ENCODE measurements at places on chromosomes 1 and 21. TPM values are rescaled to one million over a fixed set of nuclear protein-coding genes. Genes with fewer than 3 reads are reported as not detected.

Gene WNT2B
- 2.7 TPM for total RNA-seq

Gene B3GALT5
- 27.5 TPM for total RNA-seq

Gene SPRR2E
- not detected for total RNA-seq

Gene ADAM15
- total RNA-seq = 61.9 TPM

Gene CFAP45
- 2.8 TPM for total RNA-seq

Gene ALX3
- total RNA-seq = 1.4 TPM

Gene OR2T29
- not detected for total RNA-seq

GRCh38 chr1:236608930-236609726 lies 4.8 kb upstream of the HEATR1 start:
- DNase-seq = no peak
- no peaks in the 10 kb centered on the region for H3K36me3 ChIP-seq
- H3K27me3 ChIP-seq = peaks cover 18% of the 10 kb centered on the region
- H3K27ac ChIP-seq = no peak overlapping the region
- no peak overlapping the region for H3K4me3 ChIP-seq
- peaks cover 4% of the 10 kb centered on the region for H3K4me1 ChIP-seq

DNA sequence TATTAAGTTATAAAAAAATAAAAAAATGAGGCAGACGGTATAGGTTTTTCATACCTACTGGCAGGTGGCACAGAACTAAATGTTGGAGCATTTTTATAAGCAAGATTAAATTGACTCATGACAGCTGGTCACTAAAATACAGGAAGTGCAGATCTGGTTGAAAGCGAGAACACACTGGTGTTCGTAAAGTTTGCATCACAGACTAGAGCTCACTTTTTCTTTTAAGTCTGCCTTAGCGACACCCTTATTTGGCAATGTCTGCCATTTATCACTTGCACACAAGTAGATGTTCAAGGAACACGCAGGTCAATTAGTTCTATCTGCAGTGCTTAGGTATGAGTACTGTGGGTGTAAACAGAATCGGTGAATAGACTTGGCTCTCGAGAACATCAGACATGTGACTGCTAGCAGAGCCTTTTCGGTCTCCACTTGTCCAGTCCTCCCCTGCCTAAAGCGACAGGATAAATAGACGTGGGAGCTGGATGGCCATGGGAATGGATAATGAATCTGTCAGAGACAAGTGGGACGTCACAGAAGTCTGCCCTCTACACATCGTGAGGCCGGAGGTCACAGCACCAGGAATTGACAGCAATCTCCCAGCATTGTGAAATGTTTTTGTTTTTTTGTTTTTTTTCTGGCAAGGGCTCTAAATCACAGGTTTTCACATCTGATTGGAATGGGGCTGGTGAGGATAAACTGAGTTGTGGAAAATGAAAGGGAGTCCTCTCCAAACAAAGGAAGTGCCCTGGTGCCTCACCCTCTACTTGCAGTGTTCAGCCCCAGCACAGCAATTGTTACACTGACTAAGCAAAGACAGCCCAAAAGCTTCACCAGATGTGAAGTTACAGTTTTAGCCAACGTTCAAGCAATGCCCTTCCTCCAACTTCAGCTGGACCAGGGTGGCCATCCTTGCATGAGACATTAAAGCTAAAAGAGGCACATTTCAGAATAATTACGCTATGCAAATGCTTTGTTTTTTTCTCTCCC lies 248.9 kb downstream of the NTNG1 start:
- no peak overlapping the region for H3K4me3 ChIP-seq
- no peak overlapping the region for H3K27ac ChIP-seq
- DNase-seq = no peak
- no peaks in the 10 kb centered on the region for H3K36me3 ChIP-seq
- peaks cover 7% of the 10 kb centered on the region for H3K4me1 ChIP-seq
- no peaks in the 10 kb centered on the region for H3K27me3 ChIP-seq

- H3K4me3 ChIP-seq = no peak overlapping the region
- no peak for DNase-seq
- no peaks in the 10 kb centered on the region for H3K4me1 ChIP-seq
- no peaks in the 10 kb centered on the region for H3K27me3 ChIP-seq
- no peak overlapping the region for H3K27ac ChIP-seq
- peaks cover 10% of the 10 kb centered on the region for H3K36me3 ChIP-seq
Measured at GRCh38 chr1:28282426-28283407, 23.4 kb downstream of the SESN2 start.

GRCh38 chr1:79196211-79196610 lies 189.7 kb upstream of the ADGRL4 start:
- no peaks in the 10 kb centered on the region for H3K27me3 ChIP-seq
- H3K4me3 ChIP-seq = no peak overlapping the region
- no peaks in the 10 kb centered on the region for H3K36me3 ChIP-seq
- H3K27ac ChIP-seq = no peak overlapping the region

GRCh38 chr1:233651563-233652233 lies 37.8 kb downstream of the KCNK1 start:
- no peak for DNase-seq
- no peaks in the 10 kb centered on the region for H3K27me3 ChIP-seq
- peaks cover 25% of the 10 kb centered on the region for H3K4me1 ChIP-seq
- no peak overlapping the region for H3K27ac ChIP-seq
- peaks cover 20% of the 10 kb centered on the region for H3K36me3 ChIP-seq

GRCh38 chr1:67564193-67564592 lies 120.8 kb upstream of the GADD45A start:
- DNase-seq = no peak
- H3K4me3 ChIP-seq = no peak overlapping the region
- H3K4me1 ChIP-seq = peaks cover 6% of the 10 kb centered on the region

DNA sequence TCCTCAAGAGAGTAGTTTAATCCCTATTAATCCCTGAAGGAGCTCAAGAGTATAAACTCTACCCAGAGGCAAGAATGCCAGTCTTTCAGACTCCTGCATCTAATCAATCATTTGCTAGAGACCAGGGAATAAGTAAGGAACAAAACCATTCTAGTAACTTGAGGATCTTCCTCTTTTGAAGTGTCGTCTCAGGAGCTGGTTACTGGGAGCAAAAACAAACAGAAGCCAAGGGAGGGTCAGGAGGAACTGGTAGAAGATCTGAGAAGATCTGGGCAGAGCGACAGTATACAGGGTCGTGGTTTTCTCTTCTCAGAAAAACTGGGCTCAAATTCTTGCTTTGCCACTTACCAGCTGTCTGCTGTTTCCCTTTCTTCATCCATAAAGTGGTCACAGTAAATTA lies 69.3 kb downstream of the RPS6KA1 start:
- DNase-seq = no peak
- no peak overlapping the region for H3K4me3 ChIP-seq
- H3K36me3 ChIP-seq = no peaks in the 10 kb centered on the region
- H3K4me1 ChIP-seq = peaks cover 15% of the 10 kb centered on the region
- no peaks in the 10 kb centered on the region for H3K27me3 ChIP-seq

- no peak overlapping the region for H3K4me3 ChIP-seq
- no peaks in the 10 kb centered on the region for H3K36me3 ChIP-seq
- no peak overlapping the region for H3K27ac ChIP-seq
- no peak for DNase-seq
- no peaks in the 10 kb centered on the region for H3K27me3 ChIP-seq
- H3K4me1 ChIP-seq = no peaks in the 10 kb centered on the region
Measured at GRCh38 chr1:7232441-7233236, 447.4 kb downstream of the CAMTA1 start.

GRCh38 chr1:225996946-225997545 lies 2.1 kb downstream of the SDE2 start:
- H3K27ac ChIP-seq = peak overlapping the region; percentile 33
- no peak for DNase-seq
- peaks cover 6% of the 10 kb centered on the region for H3K36me3 ChIP-seq
- H3K4me3 ChIP-seq = peak overlapping the region; percentile 67
- H3K4me1 ChIP-seq = peaks cover 27% of the 10 kb centered on the region

GRCh38 chr1:9438431-9439073 lies 100.7 kb upstream of the SLC25A33 start:
- H3K27ac ChIP-seq = no peak overlapping the region
- H3K4me1 ChIP-seq = peaks cover 37% of the 10 kb centered on the region
- no peak overlapping the region for H3K4me3 ChIP-seq
- H3K27me3 ChIP-seq = no peaks in the 10 kb centered on the region
- no peak for DNase-seq

DNA sequence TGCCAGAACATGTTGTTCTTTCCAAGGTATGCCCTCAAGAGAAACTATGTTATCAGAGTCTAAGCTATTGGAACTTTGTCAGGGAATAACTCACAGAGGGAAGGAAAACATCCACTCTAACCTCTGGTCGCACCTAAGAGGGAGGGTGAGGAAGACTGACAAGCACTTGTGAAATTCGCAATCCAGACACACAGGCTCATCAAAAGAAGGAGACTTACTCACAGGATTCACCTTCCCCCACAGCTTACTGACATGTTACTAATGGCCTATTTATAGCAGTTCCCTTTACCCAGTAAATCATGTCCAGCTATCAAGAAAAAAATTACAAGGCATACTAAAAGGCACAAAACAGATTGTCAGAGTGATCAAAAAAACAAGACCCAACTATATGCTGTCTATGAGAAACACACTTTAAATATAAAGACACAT lies 36.9 kb downstream of the WDR64 start:
- no peaks in the 10 kb centered on the region for H3K4me1 ChIP-seq
- no peak for DNase-seq

DNA sequence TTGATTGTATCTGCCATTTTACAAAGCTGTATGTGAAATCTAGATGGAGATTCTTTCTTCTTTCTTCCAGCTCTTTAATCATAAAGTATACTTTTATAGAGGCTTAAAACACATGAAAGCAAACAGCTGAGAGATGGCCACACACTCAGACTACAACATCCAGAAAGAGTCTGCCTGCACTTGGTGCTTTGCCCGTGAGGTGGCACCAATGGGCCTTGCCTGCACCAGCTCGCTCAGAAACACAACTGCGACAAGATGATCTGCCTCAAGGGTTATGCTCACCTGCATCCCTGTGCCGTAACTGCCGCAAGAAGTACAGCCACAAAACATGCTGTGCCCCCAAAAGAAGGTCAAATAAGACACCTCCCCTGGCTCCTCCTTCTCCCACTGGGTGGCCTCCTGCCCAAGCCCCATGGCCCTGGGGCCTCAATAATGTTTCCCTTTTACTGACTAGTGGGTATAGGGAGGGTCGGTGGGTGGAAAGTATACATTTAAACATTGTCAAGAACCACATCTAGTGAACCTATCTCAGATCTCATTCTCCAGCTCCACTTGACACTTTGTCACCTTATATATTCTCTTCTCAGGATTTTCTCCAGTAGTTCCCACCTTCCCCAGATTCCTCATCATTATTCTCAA lies 66.7 kb upstream of the ANGPTL3 start:
- DNase-seq = no peak
- peaks cover 13% of the 10 kb centered on the region for H3K36me3 ChIP-seq
- H3K4me3 ChIP-seq = no peak overlapping the region
- H3K27ac ChIP-seq = no peak overlapping the region
- no peaks in the 10 kb centered on the region for H3K27me3 ChIP-seq

GRCh38 chr1:11156441-11156840 lies 32.7 kb upstream of the ANGPTL7 start:
- no peak overlapping the region for H3K4me3 ChIP-seq
- no peaks in the 10 kb centered on the region for H3K27me3 ChIP-seq
- H3K36me3 ChIP-seq = peaks cover 19% of the 10 kb centered on the region
- peaks cover 21% of the 10 kb centered on the region for H3K4me1 ChIP-seq
- no peak for DNase-seq

DNA sequence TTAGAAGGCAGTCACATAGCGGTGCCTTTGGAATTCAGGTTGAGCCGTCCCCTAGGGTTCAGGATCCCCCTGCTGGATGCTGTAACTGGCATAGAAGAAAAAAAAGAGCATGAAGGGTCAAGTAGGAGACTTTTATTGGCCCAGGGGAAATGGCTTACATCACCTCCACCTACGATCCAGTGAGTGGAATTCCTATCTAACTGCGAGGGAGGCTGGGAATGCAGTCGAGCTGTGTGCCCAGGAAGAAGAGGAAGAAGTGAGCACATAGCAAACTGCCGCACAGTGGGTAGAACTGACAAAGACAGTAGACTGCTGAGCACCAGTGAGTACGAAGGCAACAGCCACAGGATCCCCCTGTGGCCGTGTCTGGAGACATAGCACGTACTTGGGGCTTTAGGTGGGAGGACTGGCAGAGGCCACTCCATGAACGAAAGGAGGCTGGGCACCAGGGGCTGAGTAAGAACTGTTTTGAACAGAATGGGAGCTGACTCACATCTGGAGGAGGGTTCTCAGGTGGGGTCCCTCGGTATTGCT lies 79.2 kb downstream of the RNF220 start:
- no peaks in the 10 kb centered on the region for H3K36me3 ChIP-seq
- peaks cover 19% of the 10 kb centered on the region for H3K4me1 ChIP-seq
- no peak overlapping the region for H3K4me3 ChIP-seq
- DNase-seq = no peak
- no peak overlapping the region for H3K27ac ChIP-seq

DNA sequence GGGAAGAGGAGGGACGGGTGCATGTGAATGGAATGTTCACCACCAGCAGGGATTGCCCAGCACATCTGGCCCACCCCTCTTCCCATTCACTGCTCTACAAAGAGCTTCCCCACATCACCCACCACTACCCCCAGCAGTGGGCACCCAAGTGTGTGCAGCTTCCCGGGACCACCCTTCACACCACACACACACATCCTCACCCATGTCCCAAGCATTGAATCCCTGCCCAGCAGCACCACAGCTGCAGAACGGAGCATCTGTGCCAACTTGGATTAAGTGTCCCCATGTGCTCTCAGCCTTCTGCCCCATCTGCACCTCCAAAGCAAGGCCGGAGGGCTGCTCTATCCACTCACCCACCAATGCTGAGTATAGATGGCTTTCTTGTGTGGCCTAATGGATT lies 141.4 kb downstream of the PSMG1 start:
- H3K36me3 ChIP-seq = no peaks in the 10 kb centered on the region
- no peak overlapping the region for H3K27ac ChIP-seq
- H3K4me3 ChIP-seq = no peak overlapping the region
- peaks cover 20% of the 10 kb centered on the region for H3K4me1 ChIP-seq
- H3K27me3 ChIP-seq = peaks cover 9% of the 10 kb centered on the region
